Stimulated activated CD8-positive, alpha-beta memory T cell treated with anti-CD3 and anti-CD28 coated beads, Interleukin-15, amount 100 ng/mL, for 48 hours (primary cell): ENCODE measurements at places on chromosomes 5 and 9.
A peak's percentile ranks its signal among the peaks of the same experiment; 100 is the strongest.

- DNase-seq = no peak
These were observed 12.0 kb upstream of the QSOX2 start for GRCh38 chr9:136257381-136258298.

DNA sequence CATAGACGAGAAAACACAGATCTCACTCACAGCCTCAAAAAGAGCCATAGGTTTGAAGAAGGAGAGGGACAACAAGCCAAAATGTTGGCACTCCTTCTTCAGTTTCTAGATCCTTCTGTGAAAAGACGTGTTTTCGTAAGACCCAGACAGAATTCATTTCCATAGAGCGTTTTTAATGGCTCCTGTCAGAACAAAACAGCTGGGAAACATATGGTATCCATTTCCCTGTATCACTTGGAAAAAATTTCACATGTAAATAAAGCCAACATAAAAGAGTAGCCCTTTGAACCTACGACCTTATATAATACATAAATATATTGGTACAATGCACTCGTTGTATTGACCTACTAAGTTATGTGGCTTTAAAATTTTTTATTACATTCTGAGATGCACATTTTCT, 108.1 kb downstream of the SNCAIP start:
- no peak for DNase-seq

- DNase-seq = no peak
These were observed 61.4 kb upstream of the NR3C1 start for GRCh38 chr5:143464723-143465490.

GRCh38 chr9:91376239-91376638, 14.5 kb upstream of the AUH start:
- DNase-seq = no peak

DNA sequence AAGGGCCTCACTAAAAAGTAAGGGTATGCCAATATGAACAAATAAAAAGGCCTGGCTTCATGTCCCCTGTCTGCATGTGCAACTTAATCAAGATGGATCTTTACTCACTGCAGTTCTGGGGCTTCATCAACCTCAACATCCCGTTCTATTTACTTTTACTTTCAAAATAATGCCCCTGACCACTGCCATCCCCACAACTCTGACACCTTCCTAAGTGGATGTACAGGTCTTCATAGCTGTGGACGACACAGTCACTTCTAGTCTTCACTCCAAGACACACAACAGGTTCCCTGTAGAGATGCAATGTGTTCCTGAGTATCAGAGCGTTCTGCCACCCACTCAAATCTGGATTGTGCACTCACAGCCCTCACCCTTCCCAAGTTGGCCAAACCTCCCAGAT, 136.1 kb downstream of the ENC1 start:
- DNase-seq = no peak

DNA sequence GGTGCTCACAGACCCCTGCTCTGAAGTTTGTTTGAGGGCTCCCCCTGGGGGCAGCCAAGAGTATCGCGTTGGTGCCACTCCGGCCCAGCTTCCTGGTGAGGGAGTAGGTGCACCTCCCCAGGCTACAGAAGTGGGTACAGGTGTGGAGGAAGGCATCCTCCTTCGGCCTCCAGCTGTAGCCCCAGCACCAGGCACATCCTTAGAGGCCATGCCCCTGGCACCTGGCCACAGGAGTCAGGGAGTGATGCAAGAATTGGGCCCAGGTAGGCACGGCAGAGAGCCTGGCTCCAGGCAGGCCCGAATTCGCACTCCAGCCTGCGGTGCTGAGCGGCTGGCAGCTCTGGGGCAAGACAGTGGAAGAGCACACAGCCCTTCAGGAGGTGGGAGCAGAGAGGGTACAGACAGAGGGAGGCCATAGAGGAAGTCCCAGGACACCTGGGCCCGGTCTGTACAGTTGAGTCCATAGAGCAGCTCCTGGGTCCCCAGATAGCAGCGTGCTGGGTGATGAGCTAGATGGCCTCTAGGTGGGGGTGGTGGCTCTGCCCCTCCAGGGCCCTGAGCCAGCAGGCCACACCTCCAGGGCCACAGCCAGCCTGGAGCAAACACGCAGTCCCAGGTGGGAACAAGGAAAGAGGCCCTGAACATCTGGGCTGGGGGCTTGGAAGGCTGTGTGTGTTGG, 2.4 kb downstream of the SAPCD2 start:
- peak; percentile 72 for DNase-seq

- DNase-seq = no peak
These were observed at the start of gene EFNA5 for GRCh38 chr5:107670932-107671741. Gene EFNA5 (minus strand): TSS chr5:107670937.

GRCh38 chr5:181222630-181223057, 437 bp upstream of the TRIM41 start:
- no peak for DNase-seq

DNA sequence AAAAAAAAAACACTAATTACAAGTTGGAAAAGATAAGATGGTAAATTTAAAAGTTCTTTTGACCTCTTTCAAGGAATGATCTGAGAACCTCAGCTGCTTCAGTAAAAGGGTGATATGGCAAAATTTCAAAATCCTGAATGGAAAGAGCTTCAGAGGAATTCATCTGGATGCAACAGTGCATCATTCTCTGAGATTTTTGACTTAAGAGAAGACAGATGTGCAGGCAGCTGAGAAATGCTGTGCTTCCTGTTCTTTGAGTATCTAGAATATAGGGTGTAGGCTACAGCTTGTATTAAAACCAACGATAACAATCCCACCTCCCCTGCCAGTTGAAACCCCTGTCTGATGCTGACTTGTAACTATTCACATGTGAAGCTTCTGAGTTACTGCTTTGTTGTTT, 6.2 kb downstream of the FRMPD1 start:
- no peak for DNase-seq

DNA sequence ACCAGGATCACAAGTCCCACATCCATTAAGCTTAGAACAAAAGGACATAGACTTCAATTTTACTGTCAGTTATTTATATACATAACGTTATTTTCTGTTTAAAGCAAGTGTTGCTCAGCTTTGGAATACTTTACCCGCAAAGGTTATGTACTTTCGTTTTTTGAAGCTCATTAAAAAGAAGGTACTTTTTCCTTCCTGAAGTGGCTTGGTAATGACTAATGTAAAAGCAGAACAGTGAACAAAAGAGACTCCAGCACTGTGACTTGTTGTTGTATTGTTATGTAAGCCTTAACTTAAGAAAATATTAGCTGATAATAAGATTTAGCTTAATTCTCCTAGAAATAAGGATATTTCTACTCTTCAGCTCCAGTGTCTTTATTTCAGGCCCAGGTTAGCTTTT, 97.3 kb upstream of the SLCO6A1 start:
- no peak for DNase-seq

DNA sequence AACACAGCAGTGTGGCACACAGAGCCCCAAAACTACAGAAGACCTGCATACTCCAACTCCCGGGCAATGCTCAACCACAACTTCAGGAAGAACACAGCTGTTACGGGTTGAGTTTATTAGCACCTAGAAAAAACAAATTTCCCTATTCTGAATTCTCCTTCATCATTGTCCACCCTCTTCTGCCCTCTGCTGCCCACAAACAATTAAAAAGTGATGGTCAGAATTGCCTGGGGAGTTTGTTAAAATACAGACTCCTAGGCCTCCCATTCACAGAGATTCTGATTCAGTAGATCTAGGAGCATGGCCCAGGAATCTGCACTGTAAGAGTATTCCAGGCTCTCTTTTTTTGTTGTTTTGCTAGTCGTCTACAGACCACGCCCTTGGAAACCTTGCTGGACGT, 310.6 kb downstream of the NDUFS4 start:
- DNase-seq = no peak

DNA sequence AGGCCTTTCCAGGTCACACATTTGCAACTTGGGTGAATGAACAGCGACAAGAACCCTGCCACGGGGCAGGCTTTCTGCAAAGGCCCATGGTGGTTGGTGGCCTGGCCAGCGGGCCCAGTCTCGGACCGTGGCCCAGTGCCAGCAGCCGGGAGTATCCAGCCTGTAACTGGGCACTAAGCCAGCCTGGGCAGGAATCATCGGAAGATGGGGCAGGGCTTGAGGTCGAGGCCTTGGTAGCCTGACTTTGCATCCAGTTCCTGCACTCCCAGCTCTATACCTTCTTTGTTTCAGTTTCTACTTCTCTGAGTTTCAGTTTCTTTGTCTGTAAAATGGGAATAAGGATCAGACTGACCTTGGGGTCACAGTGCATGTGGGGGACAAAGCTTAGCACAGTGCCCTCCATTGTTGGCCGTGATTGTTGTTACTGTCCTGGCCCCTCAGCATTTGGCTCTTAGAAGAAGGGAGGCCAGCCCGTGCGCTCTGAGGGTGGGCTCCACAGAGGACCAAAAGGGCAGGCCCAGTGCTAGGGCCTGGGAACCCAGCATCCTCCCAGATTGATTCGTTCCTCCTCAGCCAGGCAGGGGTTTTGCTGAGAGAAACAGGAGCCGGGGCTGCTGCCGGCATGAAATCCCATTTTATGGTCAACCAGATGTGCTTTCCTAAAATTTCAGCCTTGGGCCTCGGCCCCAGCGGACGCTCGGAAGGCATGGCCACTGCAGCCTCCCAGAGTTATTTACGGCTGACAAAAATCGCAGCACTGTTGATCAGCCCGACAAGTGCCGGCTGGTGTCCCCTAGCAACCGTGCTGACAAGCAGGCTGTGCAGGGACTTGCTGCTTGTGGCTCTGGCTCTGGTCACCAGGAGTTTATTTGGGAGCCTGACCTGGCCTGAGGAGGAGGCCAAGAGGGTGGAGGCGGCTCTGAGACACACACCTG, 43.6 kb downstream of the JADE2 start:
- DNase-seq = no peak

DNA sequence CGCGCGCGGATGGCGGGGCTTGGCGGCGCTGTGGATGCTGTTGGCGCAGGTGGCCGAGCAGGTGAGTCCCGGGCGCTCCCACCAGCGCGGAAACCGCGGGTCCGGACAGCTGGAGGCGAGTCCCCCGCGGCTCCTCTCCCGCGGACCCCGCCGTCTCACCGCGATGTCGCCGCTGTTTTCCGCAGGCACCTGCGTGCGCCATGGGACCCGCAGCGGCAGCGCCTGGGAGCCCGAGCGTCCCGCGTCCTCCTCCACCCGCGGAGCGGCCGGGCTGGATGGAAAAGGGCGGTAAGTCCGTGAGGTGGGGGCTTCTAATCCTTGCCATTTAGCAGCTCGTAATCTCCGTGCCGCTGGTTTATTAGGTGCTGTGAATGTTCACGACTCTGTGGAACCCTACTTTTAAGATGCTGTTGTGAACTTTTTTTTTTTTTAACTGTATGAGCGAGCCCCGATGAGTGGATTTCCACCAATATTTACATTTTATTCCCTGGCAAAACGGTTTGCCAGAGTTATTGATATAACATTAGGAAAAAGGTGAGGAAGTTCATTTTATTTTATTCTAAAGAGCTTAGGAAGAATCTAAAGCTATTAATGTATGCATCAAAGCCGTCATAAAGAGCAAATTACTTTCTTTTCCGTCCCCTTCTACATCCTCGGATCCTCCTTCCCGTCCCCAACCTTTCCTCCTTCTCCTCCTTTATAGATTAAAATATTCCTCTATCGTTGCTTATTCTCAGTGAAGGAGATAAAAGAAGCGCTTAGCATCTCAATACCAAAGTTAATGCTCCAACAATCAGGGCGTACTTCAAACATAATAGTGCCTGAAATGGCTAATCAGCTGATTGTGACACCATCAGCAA, 579 bp downstream of the ADAMTS16 start:
- DNase-seq = no peak

GRCh38 chr5:42767491-42768105, 11.0 kb downstream of the CCDC152 start:
- DNase-seq = no peak

GRCh38 chr5:79990205-79990597, 861 bp downstream of the MTX3 start:
- no peak for DNase-seq

DNA sequence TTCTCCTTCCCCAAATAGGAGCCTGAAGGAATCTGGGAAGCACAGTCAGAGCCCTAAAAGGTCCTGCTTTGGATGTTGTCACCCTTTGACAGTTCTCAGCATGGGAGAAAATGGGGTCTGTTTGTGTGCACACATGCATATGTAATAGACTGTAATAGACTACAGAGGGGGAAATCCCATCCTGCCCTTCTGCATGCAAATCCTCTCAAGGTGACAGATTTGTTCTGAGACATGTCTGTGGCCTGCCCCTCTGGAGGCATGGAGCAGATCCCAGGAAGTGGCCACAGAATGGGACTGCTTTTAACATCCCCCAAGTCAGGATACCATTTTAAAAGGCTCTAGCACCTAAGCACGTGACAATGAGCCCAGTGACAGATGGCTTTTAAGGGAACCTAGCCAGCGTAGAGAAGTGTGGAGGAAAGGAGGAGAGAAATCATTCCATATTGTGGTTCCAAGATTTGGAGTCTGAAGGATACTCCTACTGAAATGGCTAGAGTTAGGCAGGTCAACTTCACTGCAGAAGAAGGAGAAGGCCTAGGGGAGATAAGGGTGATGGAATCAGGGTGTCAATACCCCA, 483.5 kb downstream of the SPOCK1 start:
- no peak for DNase-seq

DNA sequence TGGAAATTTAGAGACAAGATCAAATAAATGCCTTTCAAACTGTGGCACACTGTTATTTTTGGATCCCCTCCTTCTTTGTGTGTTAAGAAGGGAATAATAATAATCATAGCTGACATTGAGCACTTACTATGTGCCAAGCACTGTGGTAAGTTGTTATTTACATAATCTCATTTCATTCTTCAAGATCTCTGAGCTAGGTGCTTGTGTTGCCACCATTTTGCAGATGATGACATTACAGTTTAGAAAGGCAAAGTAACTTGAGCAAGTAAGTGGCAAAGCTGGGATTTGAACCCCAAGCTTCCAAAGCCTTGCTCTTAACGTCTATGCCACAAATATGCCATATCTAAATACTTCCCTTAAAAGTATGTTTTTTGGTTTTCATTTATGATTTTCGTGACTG, 121.8 kb upstream of the TMEM161B start:
- DNase-seq = no peak

DNA sequence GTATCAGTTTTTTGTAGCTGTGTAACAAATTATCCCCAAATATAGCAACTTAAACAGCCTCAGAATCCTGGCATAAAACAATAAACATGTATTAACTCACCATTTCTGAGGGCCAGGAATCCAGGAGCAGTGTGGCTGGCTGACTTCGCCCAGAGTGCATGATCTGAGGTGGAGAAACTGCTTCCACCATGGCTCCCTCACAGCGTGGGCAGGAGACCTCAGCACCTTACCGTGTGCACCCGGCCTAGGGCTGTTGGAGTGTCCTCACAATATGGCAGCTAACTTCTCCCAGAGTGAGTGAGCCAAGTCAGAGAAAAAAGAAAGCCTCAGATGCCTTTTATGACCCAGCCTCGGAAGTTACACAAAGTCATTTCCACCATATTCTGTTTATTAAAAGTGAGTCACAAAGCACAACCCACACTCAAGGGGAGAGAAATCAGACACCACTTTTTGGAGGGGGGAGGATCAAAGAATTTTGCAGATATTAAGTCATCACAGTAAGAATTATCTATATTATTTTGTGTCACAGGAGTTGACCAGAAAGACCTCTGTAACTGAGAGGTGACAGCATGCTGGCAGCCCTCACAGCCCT, 59.6 kb downstream of the TSTD2 start:
- DNase-seq = no peak

DNA sequence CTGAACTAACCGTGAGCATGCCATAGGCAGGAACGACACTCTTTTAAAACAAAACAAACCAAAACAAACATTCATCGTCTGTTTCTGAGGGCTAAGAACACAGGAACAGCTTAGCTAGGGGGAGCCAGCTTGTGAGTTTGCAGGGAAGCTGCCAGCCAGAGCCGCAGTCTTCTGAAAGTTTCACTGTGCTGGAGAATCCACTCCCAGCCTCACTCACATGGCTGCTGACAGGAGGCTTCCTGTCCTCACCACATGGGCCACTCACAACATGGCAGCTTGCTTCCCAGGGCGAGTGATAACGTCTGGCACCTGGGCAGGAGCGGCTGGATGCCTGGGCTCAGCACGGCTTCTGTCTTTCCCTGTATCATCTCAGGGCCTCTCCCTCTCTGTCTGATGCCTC, 275.2 kb downstream of the MSX2 start:
- DNase-seq = no peak
